ENCODE measurements at places on chromosomes 7 and 10.

- no peak for DNase-seq
Observed at GRCh38 chr10:91564026-91564425, 68.8 kb downstream of the PPP1R3C start.

GRCh38 chr10:73964743-73965142, 33.2 kb upstream of the VCL start:
- no peak for DNase-seq

GRCh38 chr10:78865538-78865875, 203.3 kb upstream of the ZMIZ1 start:
- DNase-seq = no peak

DNA sequence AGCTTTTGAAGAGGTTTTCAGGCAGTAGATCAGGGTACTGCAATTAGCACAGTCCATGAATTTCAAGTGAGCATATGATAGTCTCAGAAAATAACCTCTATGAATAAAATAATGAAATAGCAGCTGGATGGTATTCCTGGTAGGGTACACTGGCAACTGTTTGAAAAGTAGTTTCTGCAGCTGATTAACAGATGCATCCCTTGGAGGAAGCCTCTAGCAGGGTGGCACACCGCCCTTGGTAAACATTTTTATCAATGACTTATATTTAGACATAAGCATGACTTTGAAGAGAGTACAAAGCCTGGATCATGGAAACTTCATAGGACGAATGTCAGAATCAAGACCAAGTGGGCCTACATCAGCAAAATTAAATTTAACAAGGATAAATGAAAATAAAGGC, 26.8 kb downstream of the WNT16 start:
- no peak for DNase-seq

- DNase-seq = no peak
Observed at GRCh38 chr7:105097619-105098018, 83.6 kb downstream of the KMT2E start.

DNA sequence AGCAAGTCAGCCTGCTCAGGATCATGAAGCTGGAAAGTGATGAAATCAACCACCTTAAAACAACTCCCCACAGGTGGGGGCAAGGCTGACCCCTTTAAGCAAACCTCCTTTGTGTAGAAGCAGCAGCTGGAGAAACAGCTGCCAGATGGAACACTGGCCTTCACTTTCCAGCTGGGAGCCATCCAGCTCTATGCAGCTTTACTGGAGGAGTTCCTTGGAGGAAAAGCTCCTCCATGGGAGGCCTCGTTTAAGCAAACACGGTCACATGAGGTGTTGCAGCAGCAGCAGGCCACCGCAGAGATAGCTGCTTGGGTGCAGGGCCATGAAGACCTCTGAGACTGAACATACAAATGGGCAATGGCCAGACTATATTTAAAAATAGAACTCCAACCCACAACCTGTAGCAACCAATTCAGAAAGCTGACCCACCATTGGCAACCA, 13.0 kb upstream of the DLG5 start:
- DNase-seq = no peak

- DNase-seq = no peak
Observed at GRCh38 chr10:98919899-98920298, 315.8 kb downstream of the HPSE2 start.

GRCh38 chr10:30645340-30645827, 15.8 kb upstream of the LYZL2 start:
- no peak for DNase-seq

DNA sequence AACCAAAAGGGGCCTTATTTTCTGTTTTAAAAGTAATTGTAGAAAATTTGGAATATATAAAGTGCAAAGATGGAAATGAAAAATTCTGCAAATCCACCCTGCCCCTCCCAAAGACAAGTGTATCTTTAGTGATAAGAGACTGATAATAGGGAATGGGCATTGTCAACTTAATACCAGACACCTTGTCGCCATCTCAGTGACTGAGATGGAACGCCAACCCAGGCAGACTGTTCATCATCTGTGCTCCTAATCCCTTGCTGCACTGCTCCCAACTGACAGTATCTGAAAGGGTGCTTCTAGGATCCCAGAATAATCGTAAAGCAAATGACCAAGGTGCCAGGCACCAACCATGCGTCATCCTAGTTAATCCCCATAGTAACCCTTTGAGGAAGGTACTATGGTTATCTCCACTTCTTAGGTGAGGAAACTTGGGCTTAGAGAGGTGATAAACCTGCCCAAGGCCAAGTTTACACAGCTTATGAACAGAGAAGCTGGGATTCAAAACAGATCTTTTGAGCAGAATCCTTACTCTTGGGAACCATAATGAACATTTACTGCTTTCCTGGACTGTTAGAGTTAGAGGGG, 583.7 kb downstream of the GATA3 start:
- no peak for DNase-seq

GRCh38 chr10:62093863-62094291, 174.8 kb downstream of the RTKN2 start:
- DNase-seq = no peak

DNA sequence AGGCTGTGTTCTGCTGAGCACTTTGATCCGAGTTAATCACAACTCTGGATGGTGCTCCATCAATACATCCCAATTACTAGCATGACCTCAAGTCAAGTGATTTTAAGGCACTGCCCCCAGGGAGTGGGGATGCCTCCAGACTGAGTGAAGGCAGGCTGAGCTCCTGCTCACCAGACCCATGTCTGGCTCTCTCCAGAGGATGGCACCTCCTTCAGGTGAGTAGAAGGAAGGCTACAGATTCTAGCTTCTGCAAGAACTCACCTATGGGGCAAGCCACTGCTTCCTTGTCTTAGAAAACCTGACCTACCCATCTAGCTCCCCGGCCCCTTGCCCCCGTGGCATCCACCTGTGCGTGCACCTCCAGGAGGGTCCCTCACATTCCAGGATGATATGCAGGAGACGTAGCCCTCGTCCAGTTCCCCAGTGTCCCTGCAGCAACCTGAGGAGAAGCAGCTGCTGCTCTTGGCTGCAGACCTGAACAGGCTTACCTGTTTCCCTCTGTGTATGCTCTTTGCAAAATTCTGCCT, 390.3 kb downstream of the GRID1 start:
- no peak for DNase-seq

- DNase-seq = no peak
Observed at GRCh38 chr7:37256631-37257030, 192.0 kb downstream of the ELMO1 start.

DNA sequence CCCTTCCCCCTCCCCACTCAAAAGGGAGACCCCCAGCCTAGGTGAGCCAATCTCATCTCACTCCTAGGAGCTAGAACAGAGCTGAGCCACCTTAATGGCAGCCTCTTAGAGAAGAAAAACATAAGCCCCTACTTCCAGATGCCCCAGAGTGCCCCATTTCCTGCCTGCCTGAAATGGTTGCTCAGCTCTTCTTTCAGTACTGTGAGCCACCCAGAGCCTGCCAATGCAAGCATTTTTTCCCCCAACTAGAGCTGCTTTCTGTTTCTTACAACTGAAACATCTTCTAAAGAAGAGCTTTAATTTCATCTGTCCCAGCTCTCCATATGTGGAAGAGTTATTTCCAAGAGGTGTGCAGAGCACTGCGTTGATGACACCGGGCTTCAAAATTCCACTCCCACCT, 136.7 kb downstream of the PLPP4 start:
- DNase-seq = no peak

GRCh38 chr7:66837007-66837406, 84.0 kb upstream of the TMEM248 start:
- no peak for DNase-seq

DNA sequence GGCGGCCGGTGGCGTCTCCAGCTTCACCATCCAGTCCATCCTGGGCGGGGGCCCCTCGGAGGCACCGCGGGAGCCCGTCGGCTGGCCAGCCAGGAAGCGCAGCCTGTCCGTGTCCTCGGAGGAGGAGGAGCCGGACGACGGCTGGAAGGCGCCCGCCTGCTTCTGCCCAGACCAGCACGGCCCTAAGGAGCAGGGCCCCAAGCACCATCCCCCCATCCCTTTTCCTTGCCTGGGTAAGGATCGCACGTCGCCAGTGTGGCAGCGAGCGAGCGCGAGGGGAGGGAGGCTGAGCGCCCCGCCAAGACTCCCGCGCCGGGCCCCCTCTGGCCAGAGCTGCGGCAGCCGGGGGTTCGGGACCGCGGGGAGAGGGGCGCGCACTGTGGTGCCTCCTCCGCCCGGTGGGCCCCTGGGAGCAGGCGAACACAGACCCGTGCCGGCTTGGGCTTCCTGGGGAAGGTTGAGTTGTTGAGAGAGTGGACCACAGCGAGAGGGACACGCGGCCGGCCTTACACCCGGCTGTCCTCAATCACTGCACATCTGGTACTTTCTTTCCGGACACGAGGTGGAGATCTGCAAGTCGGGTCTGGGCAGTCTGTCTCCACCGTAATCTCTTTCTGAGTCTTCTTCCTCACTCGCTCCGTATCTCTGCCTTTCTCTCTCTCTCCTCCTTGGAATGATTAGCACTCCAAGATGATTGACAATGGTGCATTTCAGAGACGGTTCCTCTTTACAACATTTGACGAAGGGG, 652 bp downstream of the HMX2 start:
- DNase-seq = no peak

DNA sequence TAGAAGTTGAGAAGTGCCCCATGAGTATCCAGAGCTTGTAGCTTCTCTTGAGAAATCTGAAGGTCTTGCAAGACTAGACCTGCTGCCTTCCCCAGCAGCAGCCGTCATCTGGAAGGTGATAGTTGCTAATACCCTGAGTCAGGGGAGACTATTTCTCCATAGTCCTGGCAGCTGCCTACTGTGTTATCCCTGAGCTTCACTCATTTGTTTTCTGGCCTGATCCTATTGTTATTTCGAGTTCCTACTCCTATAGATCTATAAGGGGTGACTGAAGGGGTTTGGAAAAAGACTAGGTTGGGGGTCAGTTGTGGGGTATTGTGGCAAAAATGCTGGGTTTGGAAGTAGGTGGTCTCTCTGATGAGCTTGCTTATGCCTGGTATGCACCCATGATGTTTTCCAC, 297.8 kb downstream of the CNTNAP2 start:
- DNase-seq = no peak

DNA sequence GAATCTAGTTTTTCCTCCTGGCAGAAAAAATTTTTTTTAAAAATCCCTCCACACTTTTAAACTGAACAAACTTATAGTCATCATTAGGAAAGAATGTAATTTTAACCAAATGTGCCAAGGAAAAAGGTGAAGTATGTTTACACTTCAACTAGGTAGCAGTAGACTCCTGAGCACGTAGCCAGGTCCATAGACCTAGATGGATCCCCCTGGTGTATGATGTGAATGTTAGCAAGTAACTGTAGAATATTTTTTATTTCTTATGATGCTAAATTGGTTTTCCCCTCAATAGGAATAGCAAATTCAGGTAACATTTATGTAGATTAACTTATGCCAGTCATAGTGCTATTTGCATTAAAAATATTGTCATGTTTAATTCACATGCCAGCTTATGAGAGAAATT, 19.6 kb downstream of the CABCOCO1 start:
- DNase-seq = no peak

DNA sequence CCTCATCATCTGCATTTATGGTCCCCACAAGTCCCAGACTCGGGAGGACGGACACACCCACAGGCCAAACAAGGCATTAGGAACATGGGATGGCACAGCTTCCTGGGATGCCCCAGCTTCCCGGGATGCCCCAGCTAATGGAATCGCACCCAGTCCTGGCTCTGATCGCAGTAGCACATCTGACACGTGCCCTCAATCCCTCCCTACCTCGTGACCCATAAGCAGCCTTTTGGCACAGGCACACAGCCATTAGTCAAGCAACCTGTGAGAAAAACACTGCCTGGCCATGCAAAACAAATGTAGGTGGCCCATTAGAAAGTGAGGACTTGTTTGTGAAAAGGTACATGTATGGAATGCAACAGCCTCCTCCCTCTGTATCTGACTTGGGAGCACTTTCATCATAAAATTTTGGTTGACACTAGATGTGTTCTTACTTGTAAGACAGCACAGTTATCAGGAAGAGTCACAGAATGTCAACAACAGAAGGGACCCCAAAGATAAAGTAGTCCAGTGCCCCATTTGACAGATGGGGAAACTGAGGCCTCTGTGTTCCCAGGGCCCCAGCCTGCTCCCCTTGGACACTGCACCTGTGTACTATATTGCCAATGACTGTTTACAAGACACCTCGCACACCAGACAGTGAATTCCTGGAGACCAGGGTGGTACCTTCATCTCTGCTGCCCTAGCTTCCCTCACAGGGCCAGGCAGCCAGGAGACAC, 34.4 kb downstream of the DLG5 start:
- DNase-seq = no peak

- DNase-seq = no peak
Observed at GRCh38 chr7:94436700-94437099, 42.0 kb downstream of the COL1A2 start.

DNA sequence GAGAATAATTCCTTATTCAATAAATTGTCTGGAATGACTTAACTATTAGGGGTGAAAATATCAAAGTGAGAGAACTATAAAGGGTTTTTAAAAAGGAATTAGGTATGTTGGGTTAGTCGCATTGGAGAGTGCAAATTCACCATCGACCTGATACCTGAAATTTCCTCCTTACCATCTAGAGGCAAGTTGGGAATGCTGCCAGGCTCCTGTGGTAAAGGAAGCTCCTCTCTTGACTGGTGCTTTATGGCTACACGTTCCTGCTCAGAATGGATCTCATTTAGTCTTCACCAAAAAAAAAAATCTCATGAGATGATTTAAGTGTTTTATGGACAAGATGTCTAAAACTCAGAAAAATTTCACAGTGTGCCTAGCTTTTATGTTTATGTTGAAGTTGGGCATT, 129.8 kb downstream of the EGFR start:
- no peak for DNase-seq

GRCh38 chr10:98516352-98516751, 69.6 kb upstream of the HPS1 start:
- no peak for DNase-seq

DNA sequence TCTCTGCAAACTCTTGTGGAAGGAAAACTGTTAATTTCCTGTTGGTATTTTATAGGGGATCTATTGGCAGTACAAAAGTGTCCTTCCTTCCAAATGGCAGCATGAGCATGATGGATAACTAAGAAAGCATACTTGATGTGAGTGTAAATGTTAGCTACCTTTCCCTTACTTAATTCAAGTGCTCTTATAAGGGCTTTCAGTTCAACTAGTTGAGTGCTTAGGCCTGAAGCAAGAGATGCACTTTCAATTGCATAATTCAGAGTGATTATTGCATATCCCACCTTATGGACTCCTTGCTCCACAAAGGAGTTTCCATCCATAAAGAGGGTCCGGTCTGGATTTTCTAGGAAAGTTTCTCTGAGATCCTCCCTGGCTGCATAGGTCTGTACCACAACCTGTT, 56.3 kb upstream of the CYP2C8 start:
- no peak for DNase-seq

- DNase-seq = no peak
Observed at GRCh38 chr10:58836991-58837575, 324.4 kb downstream of the BICC1 start.
